ENCODE measurements at places on chromosomes 7 and 10. TPM values are rescaled to one million over a fixed set of nuclear protein-coding genes. Genes with fewer than 3 reads are reported as not detected.

GRCh38 chr10:30029164-30029871, 30.1 kb downstream of the JCAD start:
- DNase-seq: no peak

- no peak for DNase-seq
Observed at GRCh38 chr7:106083717-106084116, 28.4 kb downstream of the SYPL1 start.

PPP1R17 gene
- not detected for total RNA-seq

GRCh38 chr7:95687759-95688343, 84.5 kb upstream of the DYNC1I1 start:
- no peak for DNase-seq

- no peak for DNase-seq
Observed at GRCh38 chr7:33091111-33091531, 18.1 kb downstream of the RP9 start.

- no peak for DNase-seq
Observed at GRCh38 chr10:14129770-14130169, 201.0 kb downstream of the FRMD4A start.

- no peak for DNase-seq
Observed at GRCh38 chr7:151416941-151417315, 7.1 kb upstream of the WDR86 start.

GRCh38 chr10:23994459-23995046, 214.4 kb upstream of the KIAA1217 start:
- peak; percentile 58 for DNase-seq

DOCK4 gene
- 19.3 TPM for total RNA-seq

LOXL4 gene
- total RNA-seq: 0.94 TPM

- DNase-seq: no peak
Observed at GRCh38 chr7:82609746-82610145, 166.2 kb upstream of the CACNA2D1 start.

Data from left cardiac atrium (tissue), 4 donors.